Cardiac septum (tissue), 1 donor: ENCODE measurements at places on chromosomes 4 and X. TPM values are rescaled to one million over a fixed set of nuclear protein-coding genes. Genes with fewer than 3 reads are reported as not detected.

DNA sequence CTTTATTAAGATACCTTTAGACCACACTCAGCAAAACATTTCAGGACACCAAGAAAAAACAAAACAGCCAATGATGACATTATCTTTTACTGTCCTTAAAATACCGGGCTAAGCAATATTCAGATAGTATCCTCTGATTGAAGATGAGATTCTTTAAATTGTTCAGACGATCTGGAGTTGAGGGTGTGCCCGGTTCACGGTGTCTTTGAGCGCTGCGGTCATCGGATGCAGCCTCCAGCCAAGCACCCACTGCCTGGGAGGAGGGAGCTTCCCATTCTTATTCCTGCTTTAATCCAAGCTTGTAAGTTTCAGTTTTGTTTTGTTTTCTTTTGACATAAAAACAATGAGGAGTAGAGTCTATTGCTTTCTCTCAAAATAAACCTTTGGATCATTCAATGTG is 14.1 kb downstream of the FAM149A start:
- DNase-seq = no peak

- DNase-seq = no peak
Measured at GRCh38 chr4:124199185-124199584, 513.3 kb downstream of the ANKRD50 start.

DNA sequence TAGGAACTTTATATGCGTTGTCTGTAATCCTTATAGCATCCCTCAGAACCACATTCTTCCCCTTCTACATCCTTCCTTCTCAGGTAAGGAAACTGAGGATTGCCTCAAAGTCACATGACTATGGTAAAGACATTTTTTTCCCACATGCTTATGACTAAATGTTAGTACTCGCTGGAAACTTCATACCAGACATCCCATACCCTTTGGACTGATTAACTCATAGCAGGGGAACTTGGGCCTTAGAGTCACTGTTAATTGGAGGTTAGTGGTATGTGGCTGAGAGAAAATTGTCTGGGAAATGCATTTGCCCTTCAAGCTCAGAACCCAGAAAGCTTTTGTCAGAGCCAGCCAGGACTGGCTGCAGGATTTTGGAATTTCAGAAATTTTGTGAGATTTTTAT is 155.0 kb downstream of the RELL1 start:
- DNase-seq = no peak

GRCh38 chr4:33878710-33879109 is 2365.6 kb downstream of the ARAP2 start:
- DNase-seq = no peak

GRCh38 chr4:105631818-105632400 is 76.6 kb downstream of the INTS12 start:
- DNase-seq = no peak

DNA sequence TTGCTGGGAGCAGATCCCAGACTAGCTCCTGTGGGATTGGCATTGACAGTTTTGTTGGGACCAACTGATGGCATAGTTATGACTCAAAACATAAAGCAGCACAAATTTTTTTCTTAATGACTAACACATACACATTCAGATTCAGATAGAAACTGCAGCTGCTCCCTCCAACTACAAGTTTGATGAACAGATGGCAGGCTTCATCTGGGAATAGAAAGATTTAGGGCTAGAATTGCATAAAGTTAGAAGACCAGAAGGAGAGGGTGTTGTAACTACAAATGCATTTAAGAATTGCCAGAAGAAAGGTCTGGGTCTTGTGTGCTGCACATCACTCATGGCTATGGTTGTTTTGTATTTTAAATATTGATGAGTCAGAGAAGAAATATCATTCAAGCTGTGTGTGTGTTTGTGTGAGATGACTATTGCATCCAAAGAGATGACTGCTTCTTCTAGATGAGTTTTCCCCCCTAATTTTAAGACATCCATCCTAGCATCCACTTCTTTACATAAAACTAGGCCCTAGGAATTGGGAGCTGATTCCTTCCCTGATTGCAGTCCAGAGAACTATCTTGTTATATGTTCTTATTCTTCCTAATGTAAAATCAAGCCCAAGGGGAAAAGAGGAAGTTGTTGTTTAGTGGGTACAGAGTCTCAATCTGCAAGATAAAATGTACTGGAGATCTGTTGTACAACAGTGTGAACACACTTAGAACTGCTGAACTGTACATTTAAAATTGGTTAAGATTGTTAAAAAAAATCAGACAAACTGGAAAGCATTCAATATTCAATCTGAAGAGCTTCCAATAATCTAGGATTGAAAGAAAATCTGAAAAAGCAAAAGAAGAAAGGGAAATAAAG is 175.1 kb downstream of the PARM1 start:
- DNase-seq = no peak

DNA sequence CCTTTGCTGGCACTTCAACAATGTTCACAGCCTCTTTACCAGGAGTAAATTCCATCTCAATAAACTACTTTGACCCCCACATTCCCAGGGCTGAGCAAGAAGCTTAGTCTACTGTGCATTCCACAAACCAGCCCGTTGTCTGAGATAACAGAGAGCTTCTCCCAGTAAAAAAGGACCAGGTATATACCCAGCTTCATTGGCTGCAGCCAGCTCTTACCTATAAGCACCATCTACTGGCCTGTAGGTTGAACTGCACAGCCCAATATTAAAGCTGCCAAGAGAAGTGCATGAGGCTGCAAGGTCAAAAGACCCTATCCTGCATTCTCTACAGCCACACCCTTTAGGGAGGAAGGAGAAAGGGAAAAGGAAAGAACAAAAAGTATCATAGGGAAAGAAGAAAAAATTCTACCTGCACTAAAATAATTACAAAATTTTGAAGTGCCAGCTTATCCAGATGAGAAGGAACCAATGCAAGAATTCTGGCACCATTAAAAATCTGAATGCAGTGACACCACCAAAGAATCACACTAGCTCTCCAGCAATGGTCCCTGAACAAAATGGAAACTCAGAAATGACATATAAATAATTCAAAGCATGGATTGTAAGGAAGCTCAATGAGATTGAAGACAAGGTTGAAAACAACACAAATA is 45.7 kb upstream of the INTU start:
- no peak for DNase-seq

GRCh38 chrX:13047759-13048158 is 3.3 kb upstream of the FAM9C start:
- no peak for DNase-seq

DNA sequence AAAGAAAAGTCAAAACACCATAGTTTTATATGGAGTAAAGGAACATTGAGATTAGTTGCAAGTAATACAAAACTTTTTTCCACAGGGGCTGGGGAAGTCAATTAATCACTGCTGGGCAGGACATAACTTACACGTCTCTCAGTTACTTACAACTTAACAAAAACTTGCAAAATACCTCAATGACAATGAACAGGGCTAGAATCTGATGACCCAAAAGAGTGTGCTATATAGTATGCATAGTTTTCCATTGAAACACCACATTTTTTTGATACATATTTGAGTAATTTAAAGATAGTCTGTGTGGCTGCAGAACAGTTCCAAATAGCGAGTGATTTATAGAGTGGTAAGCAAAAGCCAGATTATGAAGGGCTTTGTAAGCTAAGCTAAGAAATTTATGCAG is 172.3 kb upstream of the TRPC5 start:
- no peak for DNase-seq

DNA sequence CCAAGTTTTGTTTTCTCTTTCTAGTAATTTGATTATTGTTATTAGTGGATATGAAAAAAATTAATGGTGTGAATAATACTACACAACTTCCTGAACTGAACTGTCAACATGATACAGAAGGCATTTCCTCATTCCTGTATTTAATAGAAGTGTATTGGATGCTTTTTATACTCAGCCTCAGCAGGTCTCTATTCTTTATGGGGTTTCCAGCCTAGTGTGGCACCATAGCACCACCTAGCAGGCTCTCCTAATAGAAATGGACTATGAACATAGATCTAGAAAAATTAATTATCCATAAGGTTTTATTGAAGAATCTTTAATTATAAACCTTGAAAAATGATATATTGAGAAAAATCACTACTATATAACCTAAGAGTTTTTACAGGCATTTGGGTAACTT is 52.4 kb downstream of the GLRB start:
- no peak for DNase-seq

- no peak for DNase-seq
Measured at GRCh38 chrX:44731160-44731559, 112.7 kb upstream of the DUSP21 start.

GRCh38 chrX:74422576-74423288 is 1.4 kb downstream of the SLC16A2 start:
- peak; percentile 77 for DNase-seq

DNA sequence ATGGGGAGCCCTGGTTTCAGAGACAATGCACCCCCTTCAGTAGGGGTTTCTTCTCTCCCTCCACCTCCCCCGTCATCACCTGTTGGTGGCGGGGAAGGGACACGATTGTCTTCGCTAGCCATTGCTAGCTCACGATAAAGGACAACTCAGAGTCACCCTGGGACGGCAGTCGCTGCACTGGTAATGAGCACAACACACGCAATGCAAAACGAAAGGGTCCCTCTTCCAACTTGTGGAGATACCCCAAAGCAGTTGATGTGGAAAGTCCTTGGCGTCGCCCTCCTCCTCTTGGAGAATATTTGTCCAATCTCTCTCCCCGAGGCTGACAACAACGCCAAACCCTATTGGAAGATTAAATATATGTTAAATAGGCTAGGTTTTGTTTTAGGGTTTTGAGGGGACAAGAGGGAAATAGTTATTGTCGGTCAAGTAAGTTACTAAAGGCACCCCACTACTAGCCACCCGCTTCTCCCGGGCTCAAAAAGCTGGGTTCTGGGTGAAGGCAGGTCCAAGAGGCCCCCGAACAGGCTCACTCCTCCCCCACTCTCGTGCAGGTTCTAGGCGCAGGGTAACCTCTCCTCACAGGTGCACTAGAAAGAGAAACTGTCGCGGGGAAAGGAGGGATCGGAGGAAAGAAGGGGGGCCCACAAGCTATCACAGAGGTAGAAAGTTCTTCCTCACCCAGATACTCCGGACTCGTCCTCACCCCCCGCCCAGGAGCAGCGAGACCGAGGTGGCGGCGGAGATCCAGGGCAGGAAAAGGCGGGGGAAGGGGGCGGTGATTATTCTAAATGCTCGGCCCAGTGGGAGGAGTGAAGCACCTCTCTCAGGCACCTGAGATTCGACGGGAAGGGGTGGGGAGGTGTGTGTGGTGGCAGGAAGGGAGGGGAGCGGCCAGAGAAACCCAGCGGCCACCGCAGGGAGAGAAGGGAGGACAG is at the start of gene LRBA:
TSS of gene LRBA (minus strand) at position 764 of the 938 bp plus-strand sequence. CDS start at position 122, 642 bp downstream.
- DNase-seq = peak; percentile 86

GRCh38 chr4:40721730-40722171 is 28.0 kb upstream of the NSUN7 start:
- DNase-seq = no peak

- DNase-seq = no peak
Measured at GRCh38 chr4:21596521-21596920, 352.1 kb downstream of the KCNIP4 start.

DNA sequence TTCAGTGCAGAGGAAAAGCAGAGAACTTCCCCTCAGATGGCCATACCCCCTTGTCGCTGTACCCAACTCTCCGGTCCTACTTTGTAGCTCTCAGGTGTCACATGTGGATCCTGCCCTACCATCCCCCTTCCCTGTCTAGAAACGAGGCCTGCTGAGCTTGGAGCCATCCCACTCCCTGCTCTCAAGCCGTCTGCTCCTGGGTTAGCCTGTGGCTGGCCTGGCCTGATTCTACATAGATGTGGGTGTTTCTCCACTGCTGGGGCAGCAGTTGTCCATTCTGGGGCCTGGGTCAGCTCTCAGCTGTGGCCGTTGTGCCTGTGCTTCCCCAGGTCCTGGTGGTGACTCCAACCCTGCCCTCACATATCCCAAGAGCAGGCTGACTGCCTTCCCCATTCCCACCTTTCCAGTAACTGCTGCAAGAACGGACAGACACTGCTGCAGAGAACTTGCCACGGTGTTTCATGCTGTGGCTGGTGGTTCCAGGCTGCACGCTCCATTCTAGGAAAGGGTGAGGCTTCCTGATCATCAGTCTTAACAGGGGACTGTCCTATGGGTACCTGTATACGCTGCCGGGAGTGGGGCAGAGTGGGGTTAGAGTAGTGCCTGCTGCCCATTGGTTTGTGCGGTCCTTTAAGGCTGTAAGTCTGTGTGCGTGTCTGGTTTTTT is 3.6 kb downstream of the IL9R start:
- DNase-seq = no peak

- DNase-seq = no peak
Measured at GRCh38 chr4:78532046-78532445, 19.5 kb upstream of the ANXA3 start.

- no peak for DNase-seq
Measured at GRCh38 chr4:72408568-72408967, 160.5 kb downstream of the ADAMTS3 start.

- DNase-seq = no peak
Measured at GRCh38 chrX:25519258-25519657, 503.5 kb upstream of the ARX start.

- DNase-seq = no peak
Measured at GRCh38 chr4:48337731-48338130, 3.6 kb upstream of the SLAIN2 start.

DNA sequence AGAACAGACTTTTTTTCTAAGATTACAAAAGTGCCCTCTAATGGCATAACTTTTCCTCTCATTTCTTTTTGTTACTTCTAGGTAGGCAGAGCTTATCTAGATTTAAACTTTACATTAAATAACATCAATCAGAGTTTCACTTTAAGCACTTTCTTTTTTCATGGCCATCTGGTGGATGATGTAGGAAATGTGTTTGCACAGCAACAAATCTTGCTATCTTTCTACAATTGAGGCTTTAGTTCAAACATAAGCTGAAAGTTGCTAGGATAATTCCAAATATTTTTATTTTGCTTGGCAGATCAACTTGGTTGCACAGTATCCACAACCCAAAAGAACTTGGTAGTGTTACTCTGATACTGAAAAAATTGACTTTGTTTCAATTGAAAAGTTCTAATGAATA is 22.0 kb downstream of the NDNF start:
- no peak for DNase-seq

- DNase-seq = no peak
Measured at GRCh38 chr4:167028976-167029375, 205.3 kb downstream of the SPOCK3 start.

Gene VSIG4
- total RNA-seq = 8.1 TPM

Gene BEND4
- not detected for total RNA-seq

Gene TACR3
- total RNA-seq = not detected

Gene C4orf50
- total RNA-seq = 0.03 TPM

Gene KCND1
- 0.27 TPM for total RNA-seq

Gene PDE5A
- total RNA-seq = 20.0 TPM

Gene ADH1B
- total RNA-seq = 12.6 TPM

Gene ANAPC10
- total RNA-seq = 20.8 TPM

Gene ALAS2
- 5.6 TPM for total RNA-seq

Gene EMCN
- total RNA-seq = 27.5 TPM

Gene PRKG2
- 0.48 TPM for total RNA-seq

Gene RPS3A
- total RNA-seq = 807 TPM

Gene TAF9B
- 19.6 TPM for total RNA-seq

Gene MXRA5
- 17.5 TPM for total RNA-seq

Gene SOX3
- total RNA-seq = not detected

Gene TLR6
- 1.2 TPM for total RNA-seq
